Foreskin keratinocyte (primary cell): ENCODE measurements at places on chromosomes 13 and 19.

- no peak for DNase-seq
Measured at GRCh38 chr19:8155318-8155717, 5.9 kb upstream of the FBN3 start.

DNA sequence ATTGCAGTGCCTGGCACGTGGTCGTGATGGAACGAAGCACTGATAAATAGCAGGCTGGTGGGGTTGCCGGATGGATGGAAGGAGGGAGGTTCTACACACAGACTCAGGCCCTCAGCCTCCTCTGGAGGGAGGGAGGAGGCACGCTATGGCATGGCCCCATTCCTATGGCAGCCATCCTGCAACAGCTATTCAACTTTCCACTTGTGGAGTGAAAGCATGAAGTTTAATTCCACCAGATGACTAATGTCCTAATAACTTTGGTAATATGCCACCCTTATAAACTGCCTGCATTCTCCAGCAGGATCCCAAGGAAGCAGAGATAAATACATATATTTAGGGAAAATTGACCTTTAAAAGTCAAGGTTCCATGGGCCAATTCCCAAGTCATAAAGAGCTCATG, 92.4 kb downstream of the KL start:
- no peak for DNase-seq

DNA sequence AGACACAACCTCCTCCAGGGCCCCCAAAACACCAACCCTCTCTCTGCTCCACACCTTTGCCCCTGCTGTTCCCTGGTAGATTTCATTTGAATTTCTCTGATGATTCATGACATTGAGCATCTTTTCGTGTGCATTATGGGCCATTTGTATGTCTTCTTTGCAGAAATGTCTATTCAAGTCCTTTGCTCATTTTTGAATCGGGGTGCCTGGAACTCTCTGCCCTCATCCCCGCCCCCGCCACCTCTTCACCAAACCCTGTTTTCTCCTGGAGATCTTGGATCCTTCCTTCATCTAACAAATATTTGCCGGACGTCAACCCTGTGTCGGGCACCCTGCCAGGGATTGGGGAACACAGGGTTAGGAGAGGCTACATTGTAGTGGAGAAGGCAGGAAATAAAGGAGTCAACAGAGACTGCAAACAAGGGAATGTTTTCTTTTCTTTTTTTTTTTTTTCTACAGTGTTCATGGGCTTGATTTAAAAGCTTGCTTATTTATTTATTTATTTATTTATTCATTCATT, 25.5 kb upstream of the SLC1A5 start:
- no peak for DNase-seq

DNA sequence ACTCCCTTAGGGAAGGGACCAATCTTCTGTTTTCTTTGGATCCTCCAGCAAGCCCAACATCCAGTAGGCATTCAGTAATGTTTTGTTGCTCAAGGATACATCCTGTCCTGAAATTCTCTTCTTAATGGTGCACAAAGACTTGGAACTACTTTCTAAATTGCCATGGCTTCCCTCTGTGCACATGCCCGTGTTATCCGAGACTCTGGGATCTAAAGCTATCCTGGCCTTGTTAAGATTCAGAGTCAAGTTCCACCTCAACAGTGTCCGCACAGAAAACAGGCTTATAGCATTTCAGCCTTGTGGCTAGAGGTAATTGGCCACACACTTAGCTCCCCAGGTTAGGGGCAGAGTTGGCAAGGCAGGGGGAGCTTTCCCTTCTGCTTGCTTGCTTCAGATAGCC, 71.8 kb downstream of the CBY2 start:
- DNase-seq: no peak

GRCh38 chr13:97753942-97754670, 199.4 kb upstream of the IPO5 start:
- no peak for DNase-seq

DNA sequence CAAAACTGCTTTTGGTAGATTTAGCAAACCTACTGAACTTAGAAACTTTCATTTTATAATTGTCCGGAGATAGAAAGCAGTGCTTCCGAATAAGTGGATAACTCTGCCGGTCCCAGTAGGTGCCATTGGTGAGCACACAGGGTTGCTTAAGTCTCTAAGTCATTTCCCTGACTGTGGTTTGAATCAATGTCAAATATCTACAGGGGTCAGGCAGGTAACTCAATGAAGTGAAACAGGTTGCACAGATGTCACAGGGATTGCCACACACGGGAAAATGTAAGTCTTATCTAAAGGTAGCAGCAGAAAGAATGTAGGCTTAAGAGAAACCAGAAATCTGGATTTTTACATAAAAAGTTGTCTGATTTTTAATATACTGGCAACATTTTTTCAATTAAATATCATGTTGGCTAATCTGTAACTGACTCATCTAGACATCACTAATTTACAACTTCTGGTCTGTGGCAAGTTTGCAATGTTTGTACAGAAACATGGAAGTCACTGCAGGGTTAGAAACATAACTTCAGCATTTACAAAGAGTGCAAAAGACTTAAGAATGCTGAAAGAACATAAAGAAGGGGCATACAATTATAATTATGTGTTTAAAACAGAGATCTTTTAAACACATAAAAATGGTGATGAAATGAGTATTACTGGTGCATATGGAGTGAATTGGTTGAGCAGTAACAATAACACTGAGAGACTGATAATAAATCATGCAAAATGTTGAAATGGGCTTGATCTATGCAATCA, 14.3 kb upstream of the LRRC63 start:
- DNase-seq: no peak

DNA sequence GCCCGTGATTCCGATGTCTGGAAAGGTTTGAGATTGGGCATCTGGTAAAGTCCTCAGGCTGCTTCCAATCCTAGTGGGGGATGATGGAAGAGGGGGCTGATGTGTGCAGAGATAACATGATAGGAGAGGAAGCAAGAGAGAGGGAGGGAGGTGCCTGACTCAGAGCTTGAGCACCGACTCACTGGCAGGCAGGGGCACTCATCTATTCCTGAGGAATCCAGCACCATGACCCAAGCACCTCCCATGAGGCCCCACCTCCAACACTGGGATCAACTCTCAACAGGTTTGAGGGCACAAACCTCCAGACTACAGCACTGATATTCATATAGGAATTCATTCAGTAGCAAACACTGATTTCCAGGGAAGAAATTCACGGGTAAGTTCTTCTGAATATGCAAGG, 5.6 kb upstream of the SIGLEC9 start:
- no peak for DNase-seq

DNA sequence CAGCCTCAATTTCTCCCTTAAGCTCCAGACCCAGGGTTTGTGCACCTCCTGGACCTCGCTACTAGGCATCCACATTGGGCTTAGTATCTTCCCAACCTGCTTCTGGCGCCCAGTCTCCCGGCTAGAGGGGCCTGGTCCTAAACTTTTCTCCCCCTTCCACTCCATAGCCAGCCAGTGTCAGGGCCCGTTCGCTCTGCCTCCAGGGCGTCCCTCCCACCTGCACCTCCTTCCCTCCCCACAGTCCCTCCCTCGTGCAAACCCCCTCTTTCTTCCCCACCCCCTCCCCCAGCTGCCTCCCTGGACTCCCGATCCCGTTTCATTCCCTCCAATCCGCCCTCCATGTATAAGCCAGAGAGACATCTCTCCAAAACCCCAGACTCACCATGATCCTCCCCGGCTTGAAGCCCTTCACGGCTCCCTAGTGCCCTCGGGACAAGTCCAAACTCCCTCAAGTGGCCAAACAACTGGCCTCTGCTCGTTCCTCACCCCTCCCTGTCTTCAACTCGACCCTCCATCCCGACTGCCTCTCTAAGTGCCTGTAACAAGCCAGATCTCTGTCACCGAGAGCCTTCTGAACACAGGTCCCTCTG, 997 bp upstream of the SAMD4B start:
- no peak for DNase-seq

DNA sequence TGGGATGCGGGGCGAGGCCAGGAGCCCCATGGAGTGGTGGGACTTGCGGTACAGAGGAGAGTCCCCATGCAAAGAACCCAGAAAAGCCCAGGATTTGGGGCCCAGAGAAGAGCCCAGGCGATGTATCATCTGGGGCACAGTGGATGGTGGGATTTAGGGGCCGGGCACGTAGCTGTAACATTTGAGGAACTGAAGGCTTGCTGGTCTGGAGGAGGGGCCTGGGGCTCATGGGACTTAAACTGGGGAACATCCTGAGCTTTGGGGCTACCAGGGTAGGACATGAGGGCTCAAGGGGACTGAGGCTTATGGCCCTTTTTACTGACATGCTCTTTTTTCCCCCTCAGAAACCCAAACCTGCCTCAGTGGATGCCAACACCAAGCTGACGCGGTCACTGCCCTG, 13.5 kb downstream of the MED25 start:
- DNase-seq: no peak

GRCh38 chr19:6800991-6801484, 28.5 kb downstream of the VAV1 start:
- peak; percentile 92 for DNase-seq

GRCh38 chr13:101817898-101818297, 365.4 kb downstream of the ITGBL1 start:
- no peak for DNase-seq

DNA sequence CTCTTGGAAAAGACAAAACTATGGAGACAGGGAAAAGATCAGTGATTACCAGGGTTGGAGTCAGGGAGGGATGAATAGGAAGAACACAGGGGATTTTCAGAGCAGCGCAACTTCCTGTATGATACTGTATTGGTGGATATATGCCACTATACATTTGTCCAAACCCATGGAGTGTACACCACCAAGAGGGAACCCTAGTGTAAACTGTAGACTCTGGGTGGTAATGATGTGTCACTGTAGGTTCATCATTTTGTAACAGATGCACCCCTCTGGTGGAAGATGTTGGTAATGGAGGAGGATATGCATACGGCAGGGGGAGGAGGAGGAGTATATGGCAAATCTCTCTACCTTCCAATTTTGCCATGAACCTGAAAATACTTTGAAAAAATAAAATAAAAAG, 68.1 kb downstream of the UFM1 start:
- peak; percentile 81 for DNase-seq

GRCh38 chr13:98439126-98439828, 137.6 kb downstream of the STK24 start:
- no peak for DNase-seq

DNA sequence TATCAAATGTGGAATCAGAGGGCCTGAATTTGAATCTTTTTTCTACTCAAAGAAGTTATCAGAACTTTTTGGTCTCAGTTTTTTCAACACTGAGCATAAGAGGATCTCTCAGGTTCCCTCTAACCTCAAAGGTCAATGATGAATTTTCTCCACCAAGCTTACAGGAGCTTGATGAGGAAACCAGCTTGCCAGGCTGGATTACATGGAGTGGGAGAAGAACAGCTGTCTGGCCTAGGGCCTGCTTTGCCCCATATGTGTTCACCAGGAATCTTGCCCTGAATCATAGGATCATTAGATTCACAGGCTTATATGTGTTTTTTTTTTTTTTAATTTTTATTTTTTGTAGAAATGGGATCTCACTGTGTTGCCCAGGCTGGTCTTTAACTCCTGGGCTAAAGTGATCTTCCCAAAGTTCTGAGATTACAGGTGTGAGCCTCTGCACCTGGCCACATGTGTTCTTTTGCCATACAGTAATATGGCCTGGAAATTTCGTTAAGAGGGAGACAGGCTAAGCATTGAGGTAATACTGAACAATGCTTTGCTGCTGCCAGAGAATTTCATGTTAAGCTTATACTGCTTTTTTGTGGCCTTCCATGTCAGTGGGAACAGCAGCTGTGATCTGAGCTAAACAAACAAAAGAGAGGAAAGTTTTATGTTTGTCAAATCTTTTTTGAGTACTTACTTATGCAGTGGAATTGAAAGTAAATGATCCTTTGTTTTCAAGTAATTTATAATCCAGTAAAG, 110.6 kb downstream of the DNAJC3 start:
- DNase-seq: no peak

DNA sequence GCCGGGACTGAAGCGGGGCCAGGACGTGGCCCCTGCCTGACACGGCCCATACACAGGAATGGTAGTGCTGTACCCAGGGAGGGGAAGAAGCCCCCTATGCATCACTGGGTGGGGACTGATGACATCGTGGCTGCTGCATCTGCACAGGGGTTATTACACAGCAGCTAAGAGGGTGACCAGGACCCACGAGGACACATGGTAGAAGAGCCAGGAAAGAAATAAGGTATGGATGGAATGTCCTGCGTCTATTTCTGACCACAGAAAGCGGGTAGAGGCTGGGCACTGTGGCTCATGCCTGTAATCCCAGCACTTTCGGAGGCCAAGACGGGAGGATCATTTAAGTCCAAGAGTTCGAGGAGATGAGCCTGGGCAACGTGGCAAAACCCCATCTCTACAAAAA, 24.1 kb downstream of the DCAF15 start:
- no peak for DNase-seq

- peak; percentile 49 for DNase-seq
Measured at GRCh38 chr19:2201473-2202148, 34.5 kb downstream of the PLEKHJ1 start.

DNA sequence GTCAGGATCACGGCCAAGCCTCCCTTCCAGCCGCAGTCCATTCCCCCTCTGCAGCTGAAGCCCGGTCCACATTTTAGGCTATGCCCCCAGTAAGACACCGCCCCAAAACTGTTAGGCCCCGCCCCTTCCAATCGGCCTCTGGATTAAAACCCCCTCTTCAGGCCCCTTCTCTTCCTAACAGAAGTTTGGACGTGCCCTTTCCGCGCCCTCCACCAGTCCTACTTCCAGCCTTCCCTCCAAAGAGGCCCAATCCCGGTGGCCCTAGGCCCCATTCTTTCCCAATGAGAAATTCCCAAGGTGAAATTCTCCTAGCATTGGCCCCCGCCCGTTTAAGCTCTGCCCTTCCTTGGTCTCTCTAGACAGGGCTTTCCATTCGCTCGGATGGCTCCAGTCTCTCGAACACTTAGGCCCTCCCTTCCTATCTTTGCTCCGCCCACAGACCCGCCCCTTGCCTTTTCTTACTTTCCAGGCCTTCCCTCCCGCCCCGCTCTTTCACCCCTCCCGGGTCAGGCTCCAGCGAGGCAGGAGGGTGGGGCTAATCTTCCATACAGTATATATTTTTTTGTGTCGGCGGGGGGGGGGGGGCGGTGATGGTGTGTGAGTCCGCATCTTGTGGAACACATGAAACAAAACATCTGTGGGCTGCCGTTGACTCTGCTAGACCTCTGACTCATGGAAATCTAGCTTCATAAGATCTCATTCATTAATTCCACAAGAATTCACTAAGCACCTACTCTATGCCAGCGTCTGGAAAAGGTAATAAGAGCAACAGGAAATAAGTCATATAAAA, 13.6 kb downstream of the LTBP4 start:
- DNase-seq: peak; percentile 99

DNA sequence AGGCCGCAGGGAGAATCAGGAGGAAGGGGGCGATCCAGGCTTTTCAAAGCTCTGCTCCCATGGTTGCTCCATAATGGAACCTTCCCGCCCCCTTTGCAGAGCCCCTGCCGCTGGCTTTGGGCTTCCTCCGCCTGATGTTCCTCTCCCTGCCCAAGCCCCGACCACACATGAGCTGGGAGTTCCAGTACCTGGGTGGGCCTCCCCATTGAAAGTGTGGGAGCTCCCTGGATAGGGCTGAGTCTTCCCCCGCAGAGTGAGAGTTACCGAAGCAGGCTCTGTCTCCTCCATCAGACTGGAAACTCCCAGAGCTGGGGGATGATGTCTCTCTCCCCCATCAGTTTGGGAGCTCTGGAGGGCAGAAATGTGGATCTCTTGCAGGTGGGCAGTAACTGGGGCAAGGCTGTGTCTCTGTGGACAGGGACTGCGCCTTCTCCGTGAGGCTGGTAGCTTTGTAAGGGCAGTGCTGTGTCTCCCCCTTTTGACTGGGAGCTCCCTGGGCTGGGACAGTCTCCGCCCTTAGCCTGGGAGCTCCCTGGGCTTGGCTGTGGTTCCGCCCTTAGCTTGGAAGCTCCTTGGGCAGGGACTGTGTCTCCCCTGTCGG, 722 bp downstream of the DCAF15 start:
- peak; percentile 33 for DNase-seq
